ENCODE measurements at places on chromosomes 11 and 22. TPM values are rescaled to one million over a fixed set of nuclear protein-coding genes. Genes with fewer than 3 reads are reported as not detected.

GLYATL1 gene
- total RNA-seq, result 0.41 TPM

DNA sequence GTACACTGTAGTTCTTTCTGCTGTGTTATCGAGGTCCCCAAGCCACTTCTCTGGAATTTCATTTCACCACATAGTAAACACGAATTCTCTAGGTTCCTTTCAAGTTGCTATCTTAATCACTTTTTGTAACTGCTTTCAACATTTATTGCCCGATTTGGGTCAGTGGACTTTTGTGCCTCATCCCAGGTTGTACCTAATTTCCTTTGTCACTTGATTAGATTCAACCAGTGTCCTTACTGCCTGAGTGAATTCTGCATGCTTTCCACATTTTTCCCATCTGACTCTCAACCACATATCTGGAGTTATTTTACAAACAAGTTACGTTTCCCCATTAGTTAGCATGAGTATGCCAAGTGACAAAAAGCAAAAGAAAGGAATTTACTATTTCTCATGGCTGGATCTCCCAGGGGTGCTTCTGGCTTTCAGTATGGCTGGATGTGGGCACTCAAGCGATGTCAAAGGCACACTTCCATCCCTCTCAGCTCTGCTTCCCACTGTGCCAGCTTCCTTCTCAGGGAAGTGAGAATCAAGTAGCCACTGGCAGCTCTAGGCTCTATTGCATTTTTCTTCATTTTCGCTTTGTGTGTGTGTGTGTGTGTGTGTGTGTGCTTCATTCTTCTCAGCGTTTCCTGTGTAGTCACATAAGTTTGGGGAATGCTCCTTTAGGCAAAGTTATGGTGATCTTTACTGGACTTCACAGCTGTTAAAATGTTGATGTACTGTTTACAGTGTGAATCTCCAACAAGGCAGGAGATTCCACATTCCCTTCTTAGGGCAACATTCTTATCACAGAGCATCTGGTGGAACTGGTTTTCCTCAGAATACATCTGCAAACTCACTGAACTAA, 128.9 kb downstream of the DBX1 start:
- DNase-seq, result peak; percentile 99

GRCh38 chr22:29457730-29458129, 19.3 kb downstream of the RFPL1 start:
- peak; percentile 31 for DNase-seq

VPREB1 gene
- total RNA-seq, result not detected

CRYBB2 gene
- total RNA-seq, result not detected

GRCh38 chr11:86181379-86181778, 63.2 kb upstream of the EED start:
- DNase-seq, result no peak

- DNase-seq, result no peak
These were observed 107.8 kb upstream of the RASSF10 start for GRCh38 chr11:12901272-12901671.

DNA sequence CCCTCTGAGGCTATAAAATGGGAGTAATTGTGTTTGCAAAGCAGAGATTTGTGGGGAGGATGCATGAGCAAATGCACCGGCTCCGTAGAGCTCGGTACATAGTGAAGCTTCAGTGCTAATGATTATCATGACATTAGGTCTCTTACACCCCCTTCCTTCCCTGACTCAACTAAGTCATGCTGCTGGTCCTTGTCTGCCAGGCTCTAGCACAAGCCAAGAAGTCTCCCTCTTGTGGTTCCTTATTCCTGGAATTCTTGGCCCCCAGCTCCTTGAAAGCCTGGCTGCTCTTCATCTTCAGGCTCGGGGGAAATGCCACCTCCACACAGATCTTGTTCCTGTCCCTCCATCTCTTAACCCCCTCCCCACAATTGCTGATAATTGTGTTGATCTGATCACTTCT, 45.7 kb upstream of the SYT13 start:
- no peak for DNase-seq

- no peak for DNase-seq
These were observed 121.1 kb upstream of the SPON1 start for GRCh38 chr11:13841393-13841792.

WDR74 gene
- total RNA-seq, result 46.8 TPM
